ENCODE measurements at places on chromosomes 2 and 18.

DNA sequence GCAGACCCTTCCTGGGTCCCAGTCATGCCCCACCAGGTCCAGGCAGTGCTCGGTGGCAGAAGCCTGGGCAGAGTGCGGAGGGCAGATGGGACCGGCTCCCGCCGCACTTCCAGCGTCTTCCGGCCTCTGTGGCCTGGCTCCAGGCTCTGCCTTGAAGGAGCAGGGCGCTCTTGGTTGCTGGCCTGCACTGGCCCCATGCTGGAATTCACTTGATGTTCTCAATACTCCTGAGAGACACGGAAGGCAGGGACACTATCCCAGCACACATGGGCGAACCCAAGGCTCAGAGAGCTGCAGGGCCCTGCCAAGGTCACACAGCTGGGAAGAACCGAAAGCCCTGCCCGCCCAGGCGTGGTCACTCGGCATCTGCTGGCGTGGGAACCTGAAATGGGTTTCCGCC is 87.6 kb upstream of the ODC1 start:
- DNase-seq, result no peak

DNA sequence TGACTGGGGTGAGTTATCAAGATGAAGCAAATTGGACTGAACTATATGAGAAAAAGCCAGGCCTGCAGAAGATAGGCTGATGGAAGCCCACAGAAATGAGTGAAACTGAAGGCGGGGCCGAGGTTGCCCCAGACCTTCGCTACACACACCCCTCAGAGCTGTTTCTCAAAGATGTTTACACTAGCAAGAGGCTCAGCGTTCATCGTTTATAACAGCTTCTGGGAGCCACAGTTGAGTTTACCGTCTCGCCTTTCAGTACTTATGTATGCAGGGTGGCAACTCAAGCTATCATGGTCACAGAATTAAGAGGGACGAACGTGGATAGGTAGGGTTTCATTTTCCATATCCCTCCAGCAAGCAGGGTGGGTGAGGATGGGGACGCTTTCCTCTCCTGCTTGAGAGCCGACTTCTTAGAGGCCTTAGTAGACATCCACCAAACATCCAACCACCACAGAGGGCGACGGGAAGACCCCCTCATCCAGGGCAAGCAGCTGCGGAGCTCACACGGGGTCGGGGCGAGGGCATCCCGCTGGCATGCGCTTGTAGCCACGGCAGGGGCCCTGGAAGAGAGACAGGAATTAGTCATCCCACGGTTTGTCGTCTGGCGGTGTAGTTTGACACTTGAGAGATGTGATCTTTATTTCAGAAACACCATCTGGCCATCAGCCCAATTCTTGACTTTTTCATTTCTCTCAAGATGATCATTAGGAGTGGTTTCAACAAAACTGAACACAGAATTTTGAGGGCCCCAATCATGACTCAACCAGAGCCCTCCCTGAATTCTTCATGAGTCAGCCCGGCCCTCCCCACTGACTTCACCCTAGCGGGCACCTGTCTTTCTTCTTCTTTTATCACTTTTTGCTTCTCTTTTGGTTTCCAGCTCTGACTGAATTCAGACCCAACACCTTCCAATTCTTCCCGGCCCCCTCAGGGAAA is 109.1 kb upstream of the CTDP1 start:
- DNase-seq, result no peak

DNA sequence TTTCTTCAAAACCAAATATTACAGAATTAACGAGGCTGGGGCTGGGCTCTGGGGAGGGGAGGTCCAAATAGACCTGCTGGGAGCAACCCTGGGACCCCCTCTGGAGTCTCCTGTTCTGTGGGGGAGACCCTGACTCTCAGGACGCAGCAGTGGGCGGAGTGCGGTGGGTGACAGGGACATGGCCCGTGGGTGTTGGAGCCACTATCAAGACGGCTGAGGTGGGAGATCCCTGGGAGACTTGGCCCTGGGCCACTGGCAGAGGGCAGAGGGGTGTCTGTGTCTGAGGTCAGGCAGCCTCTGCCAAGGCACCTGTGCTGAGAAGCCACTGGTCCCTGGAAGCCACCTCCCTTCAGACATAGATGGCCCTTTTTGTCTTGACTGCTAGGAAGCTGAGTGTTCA is 79.5 kb upstream of the CTDP1 start:
- no peak for DNase-seq

DNA sequence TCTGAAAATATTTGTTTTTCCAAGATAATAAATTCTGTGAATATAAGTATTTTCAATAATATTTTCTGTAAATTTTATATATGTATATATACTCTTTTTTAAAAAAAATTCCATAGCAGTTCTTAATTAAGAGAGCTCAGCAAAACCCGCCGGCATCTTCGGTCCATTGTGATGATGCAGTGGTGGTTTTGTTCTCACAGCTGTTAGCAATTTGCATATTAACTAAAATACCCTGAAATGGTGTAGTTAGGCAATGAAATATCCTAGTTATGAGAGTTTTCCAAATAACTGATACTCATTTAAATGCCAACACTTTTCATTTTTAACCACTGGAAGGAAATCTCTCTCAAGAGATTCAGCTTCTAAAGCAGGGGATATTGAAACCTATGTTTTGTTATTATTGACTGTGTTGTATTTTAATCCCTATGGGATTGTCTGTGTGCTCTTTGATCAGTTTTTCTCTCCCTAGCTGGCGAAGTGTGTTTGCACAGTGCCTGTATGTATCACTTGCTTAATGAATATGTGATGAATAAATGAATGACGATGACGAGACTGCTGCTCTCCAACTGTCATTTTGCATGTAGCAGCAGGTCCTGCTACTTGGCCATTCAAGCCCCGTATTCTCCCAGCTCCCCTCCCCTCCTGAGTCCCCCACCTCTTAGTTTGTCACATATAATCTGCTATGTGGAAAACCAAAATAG is 42.4 kb downstream of the PSMG2 start:
- DNase-seq, result no peak

DNA sequence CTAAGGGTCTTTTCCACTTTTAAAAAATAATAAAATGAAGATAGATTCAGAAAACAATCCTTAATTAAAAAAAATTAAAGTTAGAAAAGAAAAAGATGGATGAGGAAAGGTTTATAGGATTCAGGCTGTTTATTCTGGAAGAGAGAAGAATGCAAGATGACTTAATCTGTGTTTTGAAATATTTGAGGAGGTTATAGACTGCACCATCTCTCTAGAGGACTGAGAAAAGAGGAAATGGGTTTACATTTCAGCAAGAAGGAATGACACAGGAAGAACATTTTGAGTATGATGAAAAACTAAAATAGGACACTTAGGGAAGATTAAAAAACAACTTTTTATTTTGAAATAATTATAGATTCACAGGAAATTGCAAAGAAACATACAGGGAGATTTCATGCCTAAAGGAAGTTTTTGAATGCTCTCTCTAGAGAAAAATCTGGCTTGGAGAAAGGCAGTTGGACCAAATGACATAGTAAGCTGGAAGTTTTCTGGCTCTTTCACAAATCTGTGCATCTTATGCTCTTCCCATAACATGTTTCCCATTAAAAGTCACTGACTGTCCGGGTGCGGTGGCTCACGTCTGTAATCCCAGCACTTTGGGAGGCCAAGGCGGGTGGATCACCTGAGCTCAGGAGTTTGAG is 75.0 kb downstream of the CERS6 start:
- DNase-seq, result no peak

DNA sequence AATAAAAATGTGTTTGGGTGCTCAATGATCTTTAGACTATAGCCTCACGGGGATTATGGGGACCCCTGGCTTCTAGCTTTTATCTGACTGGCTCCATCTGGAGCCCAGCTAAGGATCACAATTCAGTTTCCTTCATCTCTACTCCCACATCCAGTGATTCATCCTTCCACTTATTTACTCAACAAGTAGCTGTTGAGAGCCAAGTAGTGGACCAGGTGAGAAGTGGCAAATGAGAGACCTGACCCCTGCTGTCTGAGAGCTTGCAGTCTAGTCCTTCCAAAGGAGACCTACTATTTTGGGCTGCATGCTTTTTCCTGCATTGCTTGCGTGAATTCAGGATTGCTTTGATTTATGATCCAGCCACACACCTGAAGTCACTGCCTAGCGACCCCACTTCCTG is 10.7 kb upstream of the DSG3 start:
- no peak for DNase-seq

DNA sequence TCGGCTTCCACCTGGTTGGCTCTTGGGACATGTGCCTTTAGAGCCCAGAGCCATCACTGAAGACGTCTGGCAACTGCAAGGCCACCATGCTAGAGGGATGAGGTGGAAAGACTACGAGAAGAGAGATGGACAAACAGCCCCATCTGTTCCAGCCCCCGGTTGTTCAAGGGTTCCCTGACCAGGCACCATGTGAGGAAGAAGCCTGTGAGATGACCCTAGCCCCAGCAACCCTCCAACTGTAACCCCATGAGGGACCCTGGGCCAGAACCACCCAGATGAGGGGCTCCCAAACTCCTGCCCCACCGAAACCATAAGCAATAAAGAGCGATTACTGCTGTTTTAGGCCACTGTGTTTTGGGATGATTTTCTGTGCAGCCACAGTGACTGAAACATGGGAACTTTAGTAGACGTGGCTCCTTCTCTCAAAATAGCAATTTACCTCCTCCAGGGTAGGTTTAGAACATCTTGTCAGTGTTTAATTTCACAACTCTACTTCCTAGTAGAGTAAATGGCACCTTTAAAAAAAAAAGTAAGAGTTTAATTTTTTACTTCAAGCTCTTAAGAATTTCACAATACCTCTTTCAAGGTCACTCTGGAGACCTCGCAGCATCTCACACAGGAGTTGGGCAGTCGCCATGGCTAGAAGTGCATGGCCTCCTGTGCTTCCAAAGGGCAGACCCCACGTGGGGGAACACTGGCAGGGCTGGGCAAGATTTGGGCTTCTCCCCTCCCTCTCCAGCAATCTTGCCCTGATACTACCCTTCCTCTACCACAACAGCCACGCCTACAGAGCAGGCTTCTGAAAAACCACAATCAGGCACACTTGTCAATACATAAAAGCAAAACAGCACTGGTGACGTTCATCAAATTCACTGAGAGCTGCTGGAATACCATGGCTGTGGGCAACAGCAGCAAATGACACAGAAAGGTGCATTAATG is 48.8 kb downstream of the TMEM163 start:
- DNase-seq, result no peak

DNA sequence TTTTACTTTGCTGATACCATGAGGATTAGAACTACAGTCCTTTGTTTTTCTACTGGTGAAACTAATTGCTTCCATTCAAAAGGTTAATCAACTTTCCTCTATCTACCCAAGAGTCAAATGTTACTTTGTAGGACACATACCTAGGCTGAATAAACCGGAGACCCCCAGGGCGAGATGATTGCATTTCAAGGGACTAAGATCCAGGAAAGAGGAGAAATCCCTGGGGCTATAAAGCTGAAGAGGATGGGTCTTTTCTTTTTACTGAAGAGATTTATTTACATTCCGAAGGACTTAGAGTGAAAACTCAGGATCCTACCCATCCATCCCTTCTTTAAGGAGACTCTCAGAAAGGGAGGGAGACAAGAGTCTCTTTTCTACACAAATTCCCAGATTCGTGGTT is 331.9 kb downstream of the CDH19 start:
- no peak for DNase-seq

DNA sequence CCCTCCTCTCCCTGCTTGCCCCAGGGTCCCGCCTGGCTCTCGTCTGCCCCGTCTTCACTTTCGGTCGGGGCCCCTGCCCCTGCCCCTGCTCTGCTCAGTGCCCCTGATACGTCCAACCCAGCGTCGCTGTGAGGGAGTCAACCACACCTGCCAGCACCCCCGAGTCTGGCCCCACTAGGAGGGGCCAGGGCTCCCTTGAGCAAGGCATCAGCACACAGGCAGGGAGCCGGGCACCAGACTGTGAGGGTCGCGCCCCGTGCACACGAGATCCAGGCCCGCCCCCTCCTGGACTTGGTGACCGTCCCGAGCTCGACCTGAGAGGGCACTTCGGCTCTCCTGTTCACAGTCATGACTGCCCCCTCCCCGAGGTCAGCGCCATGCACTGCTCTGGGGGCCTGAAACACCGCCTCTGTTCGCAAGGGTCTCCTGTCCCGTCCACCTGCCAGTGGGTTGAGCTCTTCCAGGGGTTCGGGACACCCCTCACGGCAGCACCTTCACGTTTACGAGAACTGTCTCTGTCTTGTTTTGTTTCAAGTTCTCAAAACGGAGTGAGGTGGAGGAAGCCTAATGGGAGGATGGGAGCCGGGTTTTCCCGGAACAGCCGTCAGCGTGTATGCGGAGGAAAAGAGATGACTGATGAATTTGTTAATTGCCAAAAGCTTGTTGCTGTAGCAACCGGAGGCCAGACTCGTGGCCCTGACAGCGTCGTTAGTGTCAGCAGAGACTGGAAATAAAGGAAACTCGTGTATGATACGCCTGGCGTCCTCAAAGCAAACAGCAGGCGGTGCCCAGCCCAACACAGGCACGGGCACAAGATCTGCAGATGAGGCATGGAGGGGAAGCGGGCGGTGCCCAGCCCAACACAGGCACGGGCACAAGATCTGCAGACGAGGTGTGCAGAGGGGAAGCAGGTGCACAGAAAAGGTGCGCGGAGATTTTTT is 48.2 kb upstream of the KCNG2 start:
- no peak for DNase-seq

GRCh38 chr2:10504370-10504993 is 56.4 kb upstream of the ODC1 start:
- no peak for DNase-seq

DNA sequence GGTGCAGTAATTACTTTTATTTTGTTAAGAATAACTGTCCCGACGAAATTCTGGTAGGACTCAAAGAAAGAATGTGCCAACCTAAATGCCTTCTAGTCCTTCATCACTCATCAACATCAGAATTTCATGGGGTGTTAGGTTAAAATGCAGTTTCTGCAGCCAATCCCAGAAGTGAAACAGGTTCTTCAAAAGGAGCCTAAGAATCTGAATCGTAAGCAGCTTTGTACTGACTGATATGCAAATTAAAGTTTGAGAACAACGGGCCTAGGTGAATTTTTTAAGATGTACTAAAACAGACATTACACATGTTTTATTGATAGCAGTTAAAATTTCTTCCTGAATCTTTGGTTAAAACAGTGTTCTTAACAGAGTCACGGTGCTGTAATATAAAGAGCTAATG is 140.3 kb upstream of the ZC3H15 start:
- DNase-seq, result no peak

- no peak for DNase-seq
Measured at GRCh38 chr2:62222674-62223073, 26.8 kb downstream of the B3GNT2 start.

DNA sequence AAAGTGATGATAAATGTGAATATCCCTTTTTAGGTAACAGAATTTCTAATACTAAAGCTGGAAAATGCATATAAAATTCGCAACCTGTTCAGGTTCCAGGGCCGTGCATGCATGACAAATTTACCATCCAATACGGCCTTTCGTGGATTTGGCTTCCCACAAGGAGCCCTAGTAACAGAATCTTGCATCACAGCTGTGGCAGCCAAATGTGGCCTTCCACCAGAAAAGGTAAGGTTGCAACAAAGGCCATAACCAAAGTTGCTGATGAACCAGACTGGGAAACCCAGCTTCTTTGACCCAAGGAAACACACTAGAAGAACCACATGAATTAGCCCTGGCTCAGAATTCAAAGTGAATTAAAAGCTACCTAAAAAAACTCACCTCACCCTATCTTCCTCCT is 49.6 kb upstream of the BZW1 start:
- no peak for DNase-seq
